ENCODE measurements at places on chromosomes 5 and 9. TPM values are rescaled to one million over a fixed set of nuclear protein-coding genes. Genes with fewer than 3 reads are reported as not detected.

NIM1K gene
- total RNA-seq: not detected

CXCL14 gene
- total RNA-seq: 2.2 TPM

ABO gene
- total RNA-seq: 3.5 TPM

DNA sequence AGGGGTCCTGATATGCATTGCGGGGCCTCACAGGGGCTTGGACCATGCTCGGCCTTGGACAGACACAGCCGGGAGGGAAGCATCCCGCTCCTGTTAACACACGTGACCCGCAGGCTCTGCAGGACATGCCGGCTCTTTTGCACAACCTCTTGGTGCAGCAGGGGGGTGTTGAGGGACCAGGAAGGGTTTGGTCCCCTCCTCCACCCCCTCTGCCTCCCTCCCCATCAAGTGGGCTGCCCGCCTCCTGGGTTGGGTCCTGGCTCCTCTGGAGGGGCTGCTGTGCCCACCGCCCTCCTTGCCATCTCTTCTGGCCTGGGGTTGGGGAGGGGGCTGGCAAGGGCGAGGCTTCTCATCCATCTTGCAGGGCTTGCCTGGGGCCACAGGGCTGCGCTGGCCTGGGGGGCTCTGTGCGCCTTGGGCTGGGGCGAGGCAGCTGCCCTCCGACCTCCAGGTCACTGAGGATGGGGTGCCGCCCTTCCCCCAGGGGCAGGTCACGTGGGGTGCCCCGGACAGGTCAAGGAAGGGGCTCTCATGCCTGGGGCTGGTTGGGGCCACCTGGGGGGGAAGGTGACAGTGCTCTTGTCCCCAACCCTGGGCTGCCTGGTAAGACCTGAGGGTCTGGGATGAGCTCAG is 16.8 kb upstream of the SLC9A3 start:
- no peaks in the 10 kb centered on the region for H3K4me1 ChIP-seq
- H3K36me3 ChIP-seq: no peaks in the 10 kb centered on the region
- no peak overlapping the region for H3K27ac ChIP-seq
- DNase-seq: no peak
- peaks cover 14% of the 10 kb centered on the region for H3K27me3 ChIP-seq

DNA sequence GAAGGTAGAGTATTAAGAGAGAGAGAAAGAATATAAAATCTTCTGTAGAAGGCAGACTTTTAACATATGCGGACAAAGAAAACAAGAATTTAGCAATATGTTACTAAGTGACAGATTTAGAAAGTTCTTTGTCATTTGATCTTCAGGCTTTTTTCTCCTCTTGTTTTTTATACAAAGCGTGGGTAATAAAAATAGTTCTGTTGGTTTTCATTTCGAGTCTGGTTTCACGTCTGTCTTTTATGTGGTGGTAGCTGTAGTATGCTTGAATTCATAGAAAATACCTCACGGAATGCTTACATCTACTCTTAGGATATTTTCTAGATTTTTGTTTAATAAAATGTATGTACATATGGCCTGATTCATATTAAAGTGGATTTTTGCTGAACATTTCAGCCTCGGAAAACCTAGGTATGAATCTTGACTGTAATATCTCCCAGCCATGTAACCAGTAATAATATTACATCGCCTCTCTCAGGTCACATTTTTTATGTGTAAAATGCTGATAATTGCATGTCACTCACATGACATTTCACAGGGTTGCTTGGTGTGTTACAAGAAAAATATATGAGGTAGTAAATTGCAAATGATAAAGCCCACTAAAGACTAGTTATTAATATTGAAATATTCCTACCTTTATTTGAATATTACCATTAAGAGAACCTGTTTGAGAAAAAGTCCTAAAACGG is 72.5 kb upstream of the TAF11L2 start:
- no peak overlapping the region for H3K27ac ChIP-seq
- no peaks in the 10 kb centered on the region for H3K4me1 ChIP-seq
- no peak overlapping the region for H3K4me3 ChIP-seq
- no peaks in the 10 kb centered on the region for H3K36me3 ChIP-seq

DNA sequence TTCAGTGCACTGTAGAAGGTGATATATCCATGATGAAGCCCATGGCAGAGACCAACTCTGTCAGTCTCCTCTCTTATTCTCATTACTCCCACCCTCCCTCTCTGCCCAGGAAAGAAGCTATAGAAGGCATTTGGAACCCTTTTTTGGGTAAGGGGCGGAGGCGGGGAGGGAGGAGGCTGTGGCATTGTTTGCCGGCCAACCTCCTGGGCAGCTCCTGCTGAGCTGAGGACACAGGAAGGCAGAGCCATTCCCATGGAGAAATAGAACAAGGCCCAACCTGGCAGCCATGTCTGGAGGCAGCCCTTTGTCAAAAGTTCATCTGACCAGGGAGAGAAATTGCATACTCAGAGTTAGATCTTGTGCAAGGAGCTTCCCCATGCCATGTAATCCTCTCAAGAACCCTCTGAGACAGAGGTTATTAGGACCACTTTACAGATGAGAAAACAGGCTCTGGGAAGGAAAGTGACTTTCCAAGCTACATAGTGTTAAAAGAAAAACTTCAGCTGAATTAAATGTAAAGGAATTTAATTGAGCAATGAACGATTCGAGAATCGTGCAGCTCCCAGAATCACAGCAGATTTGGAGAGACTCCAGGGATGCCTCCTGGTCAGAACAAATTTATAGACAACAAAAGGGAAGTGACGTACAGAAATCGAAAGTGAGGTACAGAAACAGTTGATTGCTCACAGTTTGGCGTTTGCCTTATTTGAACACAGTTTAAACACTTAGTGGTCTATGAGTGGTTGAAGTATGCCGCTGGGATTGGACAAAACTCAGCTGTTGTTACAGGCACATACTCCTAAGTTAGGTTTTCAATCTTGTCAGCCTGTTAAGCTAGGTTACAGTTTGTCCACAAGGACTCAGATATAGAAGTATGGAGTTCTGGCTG is 158.6 kb downstream of the MELK start:
- H3K4me3 ChIP-seq: no peak overlapping the region
- peaks cover 6% of the 10 kb centered on the region for H3K27me3 ChIP-seq
- DNase-seq: no peak
- H3K4me1 ChIP-seq: no peaks in the 10 kb centered on the region

DNA sequence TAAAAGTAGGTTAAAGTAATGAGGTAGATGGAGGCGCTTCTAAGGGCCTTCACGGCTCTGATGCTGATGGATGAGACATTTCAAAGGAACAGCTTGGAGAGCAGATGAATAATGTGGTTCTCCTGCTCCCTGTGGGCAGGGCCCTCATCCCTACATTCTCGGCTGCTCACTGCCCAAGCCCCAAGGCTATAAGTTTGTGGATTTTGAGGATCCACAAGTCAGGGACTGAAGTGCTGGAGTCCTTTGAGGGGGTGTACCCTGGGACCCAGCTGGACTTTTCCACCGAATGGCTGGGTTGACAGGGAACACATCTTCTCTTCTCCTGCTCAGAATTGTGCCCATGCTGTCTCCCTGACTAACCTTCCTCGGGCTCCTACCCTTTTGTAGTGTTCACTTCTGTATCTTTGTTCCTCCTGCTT is 21.4 kb upstream of the CXCL14 start:
- H3K27ac ChIP-seq: no peak overlapping the region
- no peaks in the 10 kb centered on the region for H3K27me3 ChIP-seq
- DNase-seq: no peak
- no peak overlapping the region for H3K4me3 ChIP-seq

DNA sequence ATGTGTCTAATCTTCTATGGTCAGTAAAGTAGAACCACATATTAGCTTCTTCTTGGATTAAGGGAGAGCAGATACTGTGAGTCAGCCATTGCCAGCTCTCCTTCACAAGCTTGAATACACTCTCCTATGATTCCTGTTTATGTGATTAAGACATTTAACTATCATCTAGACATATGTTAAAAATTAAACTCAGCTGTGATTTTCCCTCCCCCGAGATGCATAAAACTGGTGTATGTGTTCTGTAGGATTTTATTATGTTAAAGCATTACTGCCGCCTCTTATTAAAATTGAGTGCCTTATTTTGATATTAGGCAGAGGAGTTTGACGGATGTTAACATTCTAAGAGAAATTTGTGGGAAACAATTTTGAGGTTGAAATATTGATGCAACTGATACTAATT is 114.6 kb downstream of the ACTBL2 start:
- H3K27me3 ChIP-seq: no peaks in the 10 kb centered on the region
- no peaks in the 10 kb centered on the region for H3K36me3 ChIP-seq
- H3K27ac ChIP-seq: no peak overlapping the region
- H3K4me3 ChIP-seq: no peak overlapping the region
- H3K4me1 ChIP-seq: no peaks in the 10 kb centered on the region

DNA sequence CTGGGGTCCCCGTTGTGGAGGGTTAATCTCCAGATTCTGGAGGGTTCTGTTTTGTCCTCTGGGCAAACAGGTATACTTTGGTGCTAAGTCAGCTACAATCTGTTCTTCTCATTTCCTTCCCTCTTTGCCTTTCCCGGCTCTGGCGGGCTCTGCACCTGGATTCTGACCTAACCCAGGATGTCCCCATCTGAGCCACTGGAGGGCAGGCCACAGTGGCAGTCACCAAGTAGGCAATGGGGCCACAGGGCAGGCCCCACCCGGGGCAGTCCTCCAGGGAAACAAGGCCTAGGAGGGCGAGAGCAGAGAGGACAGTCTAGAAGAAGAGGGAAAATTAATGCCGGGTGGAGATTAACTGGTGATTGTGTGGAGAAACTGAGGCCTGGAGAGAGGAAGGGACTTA is 40.4 kb upstream of the HRH2 start:
- H3K27me3 ChIP-seq: no peaks in the 10 kb centered on the region
- DNase-seq: no peak
- no peak overlapping the region for H3K27ac ChIP-seq
- no peak overlapping the region for H3K4me3 ChIP-seq

GRCh38 chr9:136343884-136344269 is 16.5 kb downstream of the GPSM1 start:
- no peaks in the 10 kb centered on the region for H3K4me1 ChIP-seq
- no peak for DNase-seq
- no peak overlapping the region for H3K4me3 ChIP-seq
- no peak overlapping the region for H3K27ac ChIP-seq
- H3K36me3 ChIP-seq: no peaks in the 10 kb centered on the region
- H3K27me3 ChIP-seq: no peaks in the 10 kb centered on the region

DNA sequence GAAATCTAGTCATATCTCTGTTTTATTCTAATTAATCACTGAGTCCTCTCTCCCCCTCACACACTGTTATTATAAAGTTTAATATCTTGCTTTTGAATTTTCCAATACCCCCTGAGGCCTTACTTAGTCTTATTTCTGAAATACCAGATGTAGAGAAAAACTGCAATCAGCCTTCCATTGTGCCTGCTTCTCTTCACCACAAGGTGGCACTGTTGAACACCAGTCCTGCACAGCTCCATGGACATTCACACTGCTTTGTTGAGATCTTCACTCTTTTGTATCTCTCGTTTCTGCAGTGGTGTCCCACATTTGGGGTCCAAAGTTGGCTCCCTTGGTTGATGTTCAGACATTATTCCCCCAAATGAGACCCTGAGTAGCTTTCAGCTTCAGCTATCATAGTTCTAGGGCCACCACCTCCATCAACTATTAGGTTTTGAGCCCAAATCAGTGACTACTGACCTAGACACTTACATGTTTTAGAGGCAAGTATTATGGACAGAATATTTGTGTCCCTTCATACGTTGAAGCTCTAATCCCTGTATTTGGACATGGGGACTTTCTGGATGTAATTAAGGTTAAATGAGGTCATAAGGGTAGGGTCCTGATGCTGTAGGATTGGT is 24.3 kb downstream of the BOD1 start:
- DNase-seq: no peak
- H3K4me3 ChIP-seq: no peak overlapping the region
- no peaks in the 10 kb centered on the region for H3K36me3 ChIP-seq
- no peaks in the 10 kb centered on the region for H3K27me3 ChIP-seq
- H3K4me1 ChIP-seq: no peaks in the 10 kb centered on the region

DNA sequence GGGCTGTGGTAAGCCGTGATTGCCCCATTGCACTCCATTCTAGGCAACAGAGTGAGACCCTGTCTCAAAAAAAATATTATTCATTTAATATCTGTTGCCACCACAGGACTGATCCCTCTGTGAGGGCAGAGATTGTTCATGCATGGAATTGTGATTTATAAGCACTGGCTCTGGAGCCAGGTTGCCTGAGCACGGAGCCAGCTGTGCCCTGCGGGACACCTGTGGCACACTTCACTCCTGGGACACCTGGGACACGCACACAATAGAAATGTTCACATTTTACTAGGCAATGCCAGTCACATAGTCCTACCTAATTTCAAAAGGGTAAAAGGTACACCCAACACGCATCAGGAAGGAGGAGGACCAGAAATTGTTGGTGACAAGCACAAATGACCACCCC is 83.0 kb upstream of the GABRP start:
- no peaks in the 10 kb centered on the region for H3K27me3 ChIP-seq
- no peak overlapping the region for H3K4me3 ChIP-seq
- no peaks in the 10 kb centered on the region for H3K4me1 ChIP-seq
- H3K36me3 ChIP-seq: no peaks in the 10 kb centered on the region
- H3K27ac ChIP-seq: no peak overlapping the region

DNA sequence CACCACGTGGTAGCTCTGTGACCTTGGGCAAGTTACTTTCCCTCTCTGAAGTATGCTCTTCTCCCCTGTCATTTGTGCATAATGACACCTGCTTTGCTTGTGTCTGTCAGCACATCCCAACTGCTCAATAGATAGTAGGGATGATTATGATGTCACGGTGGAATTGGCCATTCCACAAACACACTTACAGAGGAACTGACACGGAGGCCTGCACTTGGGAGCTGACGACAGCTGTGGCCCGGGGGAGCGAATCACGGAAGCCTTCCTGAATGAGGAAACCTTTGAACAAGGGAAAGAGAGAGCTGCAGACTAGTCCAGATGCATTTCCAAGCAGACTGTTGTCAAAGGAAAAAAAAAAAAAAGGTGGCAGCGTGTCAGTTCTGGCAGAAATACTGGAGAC is 21.0 kb downstream of the TLX3 start:
- H3K4me1 ChIP-seq: no peaks in the 10 kb centered on the region
- H3K27ac ChIP-seq: no peak overlapping the region
- H3K36me3 ChIP-seq: no peaks in the 10 kb centered on the region
- no peak overlapping the region for H3K4me3 ChIP-seq
- DNase-seq: no peak
- peaks cover 10% of the 10 kb centered on the region for H3K27me3 ChIP-seq

- DNase-seq: peak; percentile 74
- no peaks in the 10 kb centered on the region for H3K27me3 ChIP-seq
- no peaks in the 10 kb centered on the region for H3K4me1 ChIP-seq
- peak overlapping the region; percentile 37 for H3K27ac ChIP-seq
- no peaks in the 10 kb centered on the region for H3K36me3 ChIP-seq
- H3K4me3 ChIP-seq: no peak overlapping the region
These were observed 83.7 kb downstream of the SH3TC2 start for GRCh38 chr5:148979083-148979723.

- H3K4me3 ChIP-seq: no peak overlapping the region
- no peaks in the 10 kb centered on the region for H3K4me1 ChIP-seq
- no peak for DNase-seq
- H3K27me3 ChIP-seq: no peaks in the 10 kb centered on the region
- no peak overlapping the region for H3K27ac ChIP-seq
These were observed 278.0 kb upstream of the NUDT12 start for GRCh38 chr5:103840600-103840999.

- DNase-seq: no peak
- no peaks in the 10 kb centered on the region for H3K27me3 ChIP-seq
- H3K36me3 ChIP-seq: no peaks in the 10 kb centered on the region
- no peak overlapping the region for H3K4me3 ChIP-seq
These were observed 68.8 kb upstream of the APC start for GRCh38 chr5:112668911-112669310.

All from prostate gland (tissue), 2 donors.